ENCODE measurements at places on chromosomes 13 and 19. TPM values are rescaled to one million over a fixed set of nuclear protein-coding genes. Genes with fewer than 3 reads are reported as not detected.

Gene TDRD3
- total RNA-seq = 5.2 TPM

Gene PGLYRP2
- not detected for total RNA-seq

Gene LHB
- not detected for total RNA-seq

Gene ZNF98
- not detected for total RNA-seq

Gene OSCAR
- 0.19 TPM for total RNA-seq

Gene CAPN12
- 5.9 TPM for total RNA-seq

Gene VSIG10L
- total RNA-seq = 10.9 TPM

Gene FAAP24
- 13.3 TPM for total RNA-seq

Gene PSG3
- not detected for total RNA-seq

Gene TINCR
- total RNA-seq = 3.9 TPM

Gene TMEM221
- 0.64 TPM for total RNA-seq

Gene TNFSF11
- total RNA-seq = not detected

Gene PABPC3
- total RNA-seq = 0.11 TPM

Gene GNA15
- not detected for total RNA-seq

Gene SIN3B
- total RNA-seq = 20.7 TPM

Gene LDLR
- 36.1 TPM for total RNA-seq

Gene CALM3
- total RNA-seq = 247 TPM

Gene SLC35E1
- total RNA-seq = 20.4 TPM
